GM13976 (cell line): ENCODE measurements at places on chromosomes 5 and 9.

GRCh38 chr5:147981074-147981473 lies 74.7 kb upstream of the C5orf46 start:
- DNase-seq, result no peak

DNA sequence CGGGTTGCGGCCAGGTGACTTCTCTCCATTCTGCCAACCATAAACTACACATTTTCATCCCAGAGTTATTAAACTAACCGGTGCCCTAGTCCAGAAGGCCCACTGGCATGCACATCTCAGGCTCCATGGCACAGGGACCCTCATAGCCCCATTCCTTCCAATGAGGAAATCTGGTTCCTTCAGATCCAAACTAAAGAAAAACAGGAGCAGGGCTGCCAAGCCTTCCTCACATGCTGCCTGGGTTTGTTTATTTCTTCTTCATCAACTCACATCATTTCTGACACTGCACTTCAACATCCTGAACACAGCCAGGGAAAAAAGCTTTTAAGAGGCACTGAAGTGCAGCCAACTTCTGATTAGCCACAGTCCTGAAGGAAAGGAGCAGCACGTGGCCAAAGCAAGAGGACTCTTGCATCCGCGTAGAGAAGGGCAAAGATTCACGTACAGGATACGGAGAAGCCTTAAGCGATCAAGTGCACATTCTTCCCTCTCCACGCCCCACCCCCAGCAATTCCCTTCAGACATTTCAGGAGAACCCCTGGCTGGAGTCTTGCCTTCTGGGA lies 22.5 kb downstream of the LHFPL2 start:
- DNase-seq, result no peak

DNA sequence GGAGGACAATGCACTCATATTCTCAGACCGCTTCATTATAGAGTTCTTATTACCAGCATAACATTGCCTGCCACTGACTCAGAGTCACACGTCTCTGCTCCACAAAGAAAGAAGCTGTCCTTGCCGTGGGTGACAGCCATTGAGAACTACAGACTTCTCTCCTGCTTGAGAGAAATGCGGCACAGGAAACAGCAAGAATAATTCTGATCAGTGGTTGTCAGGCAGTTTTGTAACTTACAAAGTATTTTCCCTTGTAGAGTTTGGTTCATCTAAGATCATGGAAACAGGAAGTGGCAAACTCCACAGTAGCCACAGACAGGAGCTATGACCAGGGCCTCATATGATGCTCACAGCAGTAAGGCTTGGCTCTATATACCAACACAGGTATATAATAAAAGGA lies 47.0 kb downstream of the KCNV2 start:
- peak; percentile 27 for DNase-seq

GRCh38 chr9:4865681-4866080 lies 72.9 kb downstream of the RCL1 start:
- DNase-seq, result no peak

GRCh38 chr5:20678386-20678785 lies 690.4 kb upstream of the CDH18 start:
- no peak for DNase-seq

- no peak for DNase-seq
Observed at GRCh38 chr5:39214912-39215709, 4.3 kb downstream of the FYB1 start.

- no peak for DNase-seq
Observed at GRCh38 chr9:110886832-110887231, 151.4 kb downstream of the LPAR1 start.

- DNase-seq, result no peak
Observed at GRCh38 chr5:159184858-159185381, 24.4 kb downstream of the RNF145 start.

DNA sequence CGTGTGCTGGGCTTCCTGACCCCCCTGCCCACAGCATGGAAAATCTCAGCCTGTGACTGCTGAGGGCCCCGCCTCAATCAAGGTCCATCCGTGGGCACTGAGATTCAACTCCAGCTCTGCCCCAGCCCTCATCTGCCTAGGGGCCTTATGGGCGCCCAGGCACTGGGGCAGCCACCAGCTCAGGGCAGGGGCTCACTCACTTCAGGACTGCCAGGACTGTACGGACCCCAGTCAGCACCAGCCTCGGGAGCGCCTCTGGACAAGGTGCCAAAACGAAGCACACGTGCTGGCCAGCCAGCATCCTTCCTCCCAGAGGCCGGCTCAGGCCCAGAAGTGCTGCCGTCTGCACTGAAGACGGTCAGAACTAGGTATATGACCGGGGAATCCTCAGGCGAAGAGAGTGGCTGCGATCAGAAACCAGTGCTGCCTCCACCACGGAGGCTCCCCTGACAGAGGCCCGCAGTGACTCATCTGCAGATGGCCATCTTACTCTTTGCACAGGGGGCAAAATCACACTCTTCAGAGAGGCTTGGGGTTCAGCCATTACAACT lies 19.6 kb downstream of the CLPTM1L start:
- DNase-seq, result no peak
